ENCODE measurements at places on chromosomes 12 and 14. TPM values are rescaled to one million over a fixed set of nuclear protein-coding genes. Genes with fewer than 3 reads are reported as not detected.

The RNASE3 gene
- not detected for total RNA-seq

GRCh38 chr14:54483846-54484245 lies 4.9 kb downstream of the GMFB start:
- H3K27ac ChIP-seq = no peak overlapping the region
- no peak overlapping the region for H3K4me3 ChIP-seq
- H3K27me3 ChIP-seq = no peaks in the 10 kb centered on the region
- H3K4me1 ChIP-seq = peaks cover 12% of the 10 kb centered on the region

The KCNH5 gene
- 0.04 TPM for total RNA-seq

The KRT79 gene
- not detected for total RNA-seq

DNA sequence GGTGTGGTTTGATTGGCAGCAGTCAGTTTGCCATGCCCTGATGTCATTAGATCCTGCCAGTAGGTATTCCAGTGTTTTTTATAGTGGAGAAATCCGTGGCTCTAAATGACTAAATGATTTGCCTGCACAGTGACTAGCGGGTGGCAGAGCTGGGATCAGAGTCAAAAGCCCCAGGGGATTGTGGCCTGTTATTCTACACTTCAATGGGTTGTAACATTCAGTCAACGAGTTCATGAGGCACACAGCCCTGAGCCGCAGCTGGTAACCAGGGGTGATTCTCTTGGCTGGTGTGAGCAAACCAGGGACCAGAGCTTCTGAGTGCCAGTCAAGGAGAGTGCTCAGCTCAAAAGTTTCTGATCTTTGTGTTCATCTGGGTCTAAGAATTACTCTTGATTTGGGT lies 1.8 kb downstream of the MYH6 start:
- H3K4me1 ChIP-seq = no peaks in the 10 kb centered on the region
- no peaks in the 10 kb centered on the region for H3K36me3 ChIP-seq
- no peak for DNase-seq
- H3K27me3 ChIP-seq = peaks cover 13% of the 10 kb centered on the region
- H3K4me3 ChIP-seq = no peak overlapping the region

DNA sequence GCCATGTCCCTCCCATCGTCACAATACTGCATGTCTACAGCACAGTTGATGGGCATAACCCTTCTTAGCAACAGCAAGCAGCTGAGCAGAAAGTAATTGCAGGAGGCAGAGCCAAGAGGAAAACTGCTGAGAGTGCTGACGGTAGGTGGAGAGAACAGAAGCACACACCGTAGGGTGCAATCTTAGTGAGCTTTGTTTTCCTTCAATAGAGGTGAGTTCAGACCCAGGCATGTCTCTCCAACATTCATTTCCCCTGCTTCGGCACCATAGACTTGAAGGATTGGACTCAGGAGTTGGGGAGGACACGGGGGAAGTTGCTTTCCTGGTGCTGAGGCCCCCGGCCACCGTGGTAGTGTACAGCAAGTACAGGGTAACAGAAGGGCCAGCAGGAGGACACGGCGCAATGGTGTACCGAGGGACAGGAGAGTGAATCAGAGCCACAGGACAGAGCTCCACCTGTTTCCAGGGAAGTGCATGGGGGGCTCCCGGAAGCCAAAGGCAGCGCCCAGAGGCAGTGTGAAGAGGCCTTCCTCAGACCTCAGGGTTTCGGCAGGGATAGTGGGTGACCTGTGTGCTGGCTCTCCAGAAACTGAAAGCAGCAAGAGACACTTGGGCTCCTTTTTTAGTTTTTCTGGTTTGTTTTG lies 36.3 kb upstream of the SINHCAF start:
- no peaks in the 10 kb centered on the region for H3K27me3 ChIP-seq
- H3K36me3 ChIP-seq = no peaks in the 10 kb centered on the region
- no peak overlapping the region for H3K4me3 ChIP-seq
- H3K4me1 ChIP-seq = peaks cover 3% of the 10 kb centered on the region
- H3K27ac ChIP-seq = no peak overlapping the region
